ENCODE measurements at places on chromosomes 1 and 21.

DNA sequence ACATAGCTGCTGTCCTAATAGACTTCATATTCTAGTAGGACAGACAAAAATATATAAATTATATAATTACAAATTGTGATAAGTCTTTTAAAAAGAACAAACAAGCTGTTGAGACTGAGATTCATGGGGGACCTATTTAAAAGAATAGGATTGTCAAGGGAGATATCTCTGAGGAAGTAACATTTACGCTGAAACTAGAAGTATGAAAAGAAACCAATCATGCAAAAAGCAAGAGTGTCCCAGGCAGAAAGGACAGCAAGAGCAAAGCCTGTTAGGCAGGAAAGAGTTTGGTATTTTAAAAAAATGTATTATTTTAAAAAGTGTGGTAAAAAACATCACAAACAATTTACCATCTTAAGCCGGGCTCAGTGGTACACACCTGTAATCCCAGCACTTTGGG lies 9.1 kb upstream of the METTL13 start:
- DNase-seq = no peak

DNA sequence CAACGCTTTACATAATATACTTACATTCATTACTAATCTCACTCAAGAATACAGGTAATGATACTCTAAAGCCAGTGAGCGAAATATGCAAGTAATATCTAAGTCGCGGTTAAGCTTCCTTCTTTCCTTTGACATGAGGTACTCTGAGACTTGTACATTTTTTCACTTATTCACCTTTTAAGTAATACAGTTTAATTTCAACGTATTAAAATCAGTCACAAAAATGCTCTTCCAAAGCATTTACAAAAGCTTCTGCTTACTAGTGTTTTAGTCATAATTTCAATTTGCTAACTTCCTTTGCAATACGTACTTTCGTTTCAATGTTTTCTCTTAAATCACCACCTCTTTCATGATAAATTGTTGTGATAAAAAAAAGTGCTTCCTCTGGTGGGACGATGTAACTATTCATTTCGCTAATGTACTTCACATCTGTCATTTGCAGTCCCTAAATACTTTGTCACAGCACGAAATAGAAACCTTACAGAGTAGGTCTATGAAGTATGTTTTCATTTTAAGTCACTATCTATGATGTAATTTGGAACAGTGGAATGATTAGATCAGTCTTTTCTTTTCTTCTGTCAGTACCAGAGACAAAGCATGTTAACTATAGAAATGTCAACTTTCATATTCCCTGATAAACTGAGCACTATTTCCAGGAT lies 34.0 kb upstream of the ADGRL4 start:
- DNase-seq = no peak

DNA sequence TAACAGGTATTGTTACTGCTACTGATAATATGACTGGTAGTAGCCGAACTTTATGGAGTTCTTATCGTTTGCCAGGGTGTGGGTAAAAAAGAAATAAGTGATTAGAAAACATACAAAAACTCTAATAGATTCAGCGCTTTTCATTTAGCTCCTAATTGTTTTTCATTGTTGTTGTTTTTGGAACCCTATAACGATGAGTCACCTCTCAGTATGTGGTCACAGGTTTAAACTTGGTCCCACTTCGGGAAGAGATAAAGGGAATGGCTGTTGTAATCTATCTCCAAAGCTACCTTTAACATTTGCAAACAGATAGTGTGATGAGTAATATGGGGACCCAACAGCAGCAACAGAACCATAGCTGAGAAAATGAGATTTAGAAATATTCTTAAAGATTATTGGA lies 62.7 kb upstream of the BCL10 start:
- no peak for DNase-seq

DNA sequence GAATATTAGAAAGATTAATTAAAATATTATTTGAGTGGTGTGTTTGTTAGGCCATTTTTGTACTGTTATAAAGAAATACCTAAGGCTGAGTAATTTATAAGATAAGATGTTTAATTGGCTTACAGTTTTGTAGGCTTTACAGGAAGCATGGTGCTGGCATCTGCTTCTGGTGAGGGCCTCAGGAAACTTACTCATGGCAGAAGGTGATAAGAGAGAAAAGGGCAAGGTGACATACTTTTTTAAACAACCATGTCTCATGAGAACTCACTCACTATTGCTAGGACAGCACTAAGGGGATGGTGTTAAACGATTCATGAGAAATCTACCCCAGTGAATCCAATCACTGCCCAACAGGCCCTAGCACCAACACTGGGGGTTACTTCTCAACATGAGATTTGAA lies 56.7 kb upstream of the RGS21 start:
- no peak for DNase-seq

DNA sequence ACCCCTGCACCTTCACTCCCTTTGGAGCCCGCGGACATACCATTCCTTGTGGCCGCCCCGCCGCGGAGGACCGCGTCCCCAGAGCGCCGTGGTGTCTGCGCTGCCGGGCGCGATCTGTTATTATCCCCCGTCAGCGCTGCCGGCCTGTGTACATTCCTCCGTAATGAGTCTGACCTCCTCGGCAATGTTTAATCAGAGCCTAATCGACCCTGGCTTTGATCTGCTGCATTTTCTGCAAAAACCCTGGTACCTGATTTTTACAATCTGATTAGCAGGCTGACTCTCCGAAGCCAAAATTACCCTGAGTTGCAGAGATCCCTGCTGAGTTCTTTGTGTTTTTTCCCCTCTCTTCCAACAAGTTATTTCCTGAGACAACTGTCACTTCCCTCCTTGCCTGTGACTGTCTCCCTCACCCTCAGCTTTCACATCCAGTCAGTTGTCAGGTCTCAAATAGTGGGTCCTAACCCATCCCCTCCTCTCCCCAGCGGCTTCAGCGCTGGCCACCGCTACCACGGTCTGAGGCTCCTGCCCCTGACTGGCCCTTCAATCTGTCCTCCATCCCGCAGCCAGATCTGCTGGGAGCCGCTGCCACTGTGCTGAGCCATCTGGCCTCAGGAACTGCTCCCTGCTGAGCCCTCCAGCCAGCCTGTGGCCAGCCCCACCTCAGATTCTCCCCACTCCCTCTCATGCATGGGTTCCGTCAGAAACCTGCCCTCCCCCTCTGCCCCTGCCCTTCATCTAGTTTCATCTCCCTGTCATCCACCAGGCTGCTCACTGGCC lies 53.5 kb downstream of the GLIS1 start:
- DNase-seq = no peak

DNA sequence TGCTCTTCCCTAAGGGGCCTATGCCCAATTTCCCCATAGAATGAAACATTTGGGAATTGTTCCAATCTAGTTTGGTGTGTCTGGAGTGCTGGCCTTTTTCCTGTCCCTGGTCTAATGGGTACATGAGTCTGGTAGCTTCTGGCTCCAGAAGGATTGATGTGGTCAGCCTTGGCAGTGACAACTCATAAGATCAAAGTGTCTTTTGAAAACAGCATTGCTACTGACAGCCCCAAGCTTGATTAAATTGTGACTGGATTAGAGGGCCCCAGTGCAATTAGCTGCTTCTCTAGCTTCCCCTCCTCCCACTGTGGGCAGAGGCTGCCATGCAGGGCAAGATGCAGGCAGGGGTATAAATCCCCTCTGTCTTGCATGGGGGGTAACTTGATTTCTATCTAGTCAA lies 130.9 kb downstream of the UCK2 start:
- no peak for DNase-seq

DNA sequence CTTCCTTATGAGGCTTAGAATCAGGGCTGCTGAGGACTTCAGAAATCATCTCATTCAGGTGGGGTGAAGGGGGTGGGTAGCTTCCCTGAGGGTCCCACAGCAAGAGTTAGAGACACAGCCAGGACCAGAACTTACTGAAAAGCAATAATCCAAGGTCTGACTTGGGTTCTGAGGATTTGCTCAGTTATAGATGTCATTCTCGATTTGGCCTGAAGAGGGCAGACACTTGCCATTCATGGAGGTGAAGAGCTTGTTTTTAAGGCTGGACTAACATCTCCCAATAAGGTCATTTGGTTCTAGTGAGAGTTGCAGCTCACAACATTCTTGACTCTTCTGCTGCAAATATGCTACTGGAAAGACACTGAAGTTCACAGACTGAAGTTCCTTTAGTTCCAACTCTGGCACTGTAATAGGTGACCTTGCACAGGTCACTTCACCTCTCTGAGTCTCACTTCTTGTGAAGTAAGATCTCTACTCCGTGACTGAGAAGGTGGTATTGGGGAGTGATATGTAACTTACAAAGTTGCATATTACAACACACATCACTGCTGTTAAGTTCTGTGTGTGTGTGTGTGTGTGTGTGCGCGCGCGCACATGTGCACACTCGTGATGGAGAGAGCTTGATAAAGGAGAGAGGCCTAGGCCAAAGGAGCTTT lies 69.8 kb upstream of the DIRAS3 start:
- DNase-seq = peak; percentile 8

DNA sequence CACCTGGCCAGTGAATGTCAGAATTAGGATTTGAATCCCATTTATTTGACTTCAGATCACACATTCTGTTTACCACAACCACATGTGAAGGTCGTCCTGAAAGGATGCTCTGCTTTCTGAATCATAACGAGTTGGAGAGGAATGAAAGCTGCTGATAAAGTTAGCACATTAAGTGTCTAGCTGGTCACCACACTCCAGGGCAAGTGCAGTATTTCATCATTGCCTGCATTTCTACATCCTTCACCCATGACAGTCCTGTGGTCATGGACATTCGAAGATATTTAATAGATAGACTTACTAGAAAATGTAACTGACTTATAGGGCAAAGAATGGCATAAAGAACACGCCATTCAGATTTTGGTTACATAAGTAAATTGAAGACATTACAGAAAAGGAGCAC lies 52.7 kb upstream of the ST6GALNAC3 start:
- DNase-seq = no peak

GRCh38 chr1:198883184-198883583 lies 244.3 kb downstream of the PTPRC start:
- no peak for DNase-seq

DNA sequence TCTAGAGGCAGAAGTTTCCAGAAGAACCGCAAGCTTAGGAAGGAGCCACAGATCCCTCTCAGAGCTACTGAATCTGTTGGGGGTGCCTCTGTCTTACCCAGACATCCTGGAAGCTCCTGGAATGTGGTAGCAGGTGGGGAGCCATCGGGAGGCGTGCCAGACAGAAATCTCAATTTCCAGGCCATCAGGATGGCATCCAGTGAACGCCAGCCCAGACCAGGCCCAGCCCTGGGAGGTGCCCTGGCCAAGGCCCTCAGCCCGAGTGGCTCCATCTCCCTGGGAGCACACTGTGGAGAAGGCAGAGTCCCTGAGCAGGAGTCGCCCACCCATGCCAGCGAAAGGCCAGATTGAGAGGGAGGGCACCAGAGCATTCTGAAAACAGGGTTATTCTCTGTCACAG lies 2.5 kb downstream of the ABCA4 start:
- DNase-seq = no peak

DNA sequence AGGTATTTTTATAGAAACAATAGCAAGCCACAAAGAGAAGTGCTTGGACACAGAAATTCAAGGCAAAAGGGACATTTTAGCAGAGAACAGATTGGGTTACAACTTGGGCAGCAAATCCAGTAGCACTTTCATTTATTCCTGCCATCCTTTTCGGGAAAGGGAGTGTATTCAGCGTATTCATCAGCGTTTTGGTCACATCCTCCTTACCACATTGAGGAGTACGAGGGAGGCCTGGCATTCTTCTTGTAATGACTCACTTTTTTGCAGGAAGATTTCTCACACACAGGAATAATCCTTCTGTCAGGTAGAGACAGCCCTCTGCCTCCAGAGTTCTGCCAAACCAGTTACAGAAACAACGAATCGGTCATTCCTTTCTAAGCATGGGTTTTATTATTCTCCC lies 18.1 kb upstream of the FAM78B start:
- DNase-seq = no peak

- DNase-seq = no peak
Observed at GRCh38 chr1:95287081-95287480, 53.1 kb downstream of the RWDD3 start.

GRCh38 chr1:24921938-24922662 lies 8.0 kb downstream of the RUNX3 start:
- DNase-seq = no peak

GRCh38 chr21:45169001-45169400 lies 94.6 kb downstream of the ADARB1 start:
- peak; percentile 78 for DNase-seq

DNA sequence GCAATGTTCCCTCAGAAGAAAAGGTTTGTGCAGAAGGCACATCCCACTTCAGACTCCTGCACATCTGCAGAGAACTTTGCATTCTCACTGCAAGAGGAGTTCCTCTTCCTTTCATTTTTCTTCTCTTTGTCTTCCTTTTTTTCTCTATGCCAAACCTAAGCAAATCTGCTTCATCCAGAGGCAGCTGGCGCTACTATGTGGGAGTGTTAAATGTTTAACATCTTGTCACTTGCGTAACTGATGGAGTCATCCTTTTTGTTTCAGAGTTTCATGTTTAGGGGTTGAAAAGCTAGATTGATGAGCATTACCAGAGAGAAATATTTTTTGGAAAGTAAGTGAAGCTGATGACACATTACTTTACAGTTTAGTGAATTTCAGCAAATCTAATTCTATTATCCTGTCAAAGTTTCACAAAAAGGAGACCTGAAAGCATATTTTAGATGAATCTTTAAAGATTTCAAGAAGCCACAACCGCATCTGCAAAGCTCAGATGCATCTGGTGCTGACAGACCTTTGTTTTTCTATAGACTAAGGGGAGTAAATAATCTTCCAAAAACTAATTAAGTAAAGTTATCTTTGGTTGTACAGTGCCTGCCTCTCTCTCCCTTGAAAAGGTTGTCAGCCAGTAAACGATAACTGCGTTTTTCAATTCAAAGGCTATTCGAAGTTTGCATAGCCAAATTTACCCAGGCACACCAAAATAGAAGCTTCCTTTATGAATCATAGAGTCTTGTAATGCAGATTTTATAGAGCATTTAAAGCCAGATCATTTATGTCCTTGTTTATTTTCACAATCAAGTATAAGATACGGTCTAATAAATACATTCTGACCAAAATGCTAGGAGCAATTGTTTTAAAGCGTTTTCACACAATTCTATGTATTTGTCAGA lies 1.2 kb upstream of the LRRC53 start:
- no peak for DNase-seq

- no peak for DNase-seq
Observed at GRCh38 chr1:110544753-110545152, 25.8 kb upstream of the KCNA10 start.

- DNase-seq = no peak
Observed at GRCh38 chr1:63902844-63903589, 129.2 kb downstream of the ROR1 start.

- DNase-seq = no peak
Observed at GRCh38 chr21:14584357-14585095, 38.4 kb upstream of the SAMSN1 start.

- DNase-seq = peak; percentile 66
Observed at GRCh38 chr1:34867415-34867814, 7.9 kb upstream of the SMIM12 start.

All from GDM1 (cell line).